ENCODE measurements at places on chromosomes 3 and 15.

GRCh38 chr3:13352621-13353131 is 67.4 kb downstream of the NUP210 start:
- DNase-seq, result no peak

DNA sequence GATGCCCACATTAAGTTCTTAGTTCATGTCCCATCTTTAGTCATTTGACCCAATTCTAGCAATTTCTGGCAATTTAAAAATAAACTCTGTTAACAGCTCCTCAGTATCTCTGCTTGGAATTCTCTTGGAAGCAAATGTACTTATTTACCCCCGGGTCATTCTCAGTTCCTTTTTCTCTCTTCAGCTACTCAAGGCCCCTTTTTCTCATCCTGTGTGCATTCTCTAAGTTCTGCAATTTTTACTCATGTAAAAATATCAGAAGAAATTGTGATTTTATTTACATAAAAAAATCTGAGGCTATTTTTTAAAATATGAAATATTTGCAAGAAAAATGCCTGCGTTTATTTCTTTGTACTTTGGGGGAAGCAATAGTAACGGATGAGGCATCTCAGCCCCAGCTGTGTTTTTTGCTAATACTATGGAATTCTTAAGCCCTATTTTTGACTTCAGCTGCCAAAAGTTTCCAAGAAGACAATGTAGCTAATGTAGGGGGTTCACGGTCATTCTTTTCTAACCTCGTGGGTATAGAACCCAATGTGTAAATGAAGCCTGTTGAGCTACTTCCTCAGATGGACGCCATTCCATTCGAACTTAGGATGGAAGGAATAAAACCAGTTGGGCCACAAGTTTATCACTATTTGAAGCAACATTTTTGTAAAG is 20.0 kb downstream of the CERS3 start:
- DNase-seq, result no peak

- DNase-seq, result no peak
Observed at GRCh38 chr15:48721061-48721810, 75.7 kb upstream of the FBN1 start.

DNA sequence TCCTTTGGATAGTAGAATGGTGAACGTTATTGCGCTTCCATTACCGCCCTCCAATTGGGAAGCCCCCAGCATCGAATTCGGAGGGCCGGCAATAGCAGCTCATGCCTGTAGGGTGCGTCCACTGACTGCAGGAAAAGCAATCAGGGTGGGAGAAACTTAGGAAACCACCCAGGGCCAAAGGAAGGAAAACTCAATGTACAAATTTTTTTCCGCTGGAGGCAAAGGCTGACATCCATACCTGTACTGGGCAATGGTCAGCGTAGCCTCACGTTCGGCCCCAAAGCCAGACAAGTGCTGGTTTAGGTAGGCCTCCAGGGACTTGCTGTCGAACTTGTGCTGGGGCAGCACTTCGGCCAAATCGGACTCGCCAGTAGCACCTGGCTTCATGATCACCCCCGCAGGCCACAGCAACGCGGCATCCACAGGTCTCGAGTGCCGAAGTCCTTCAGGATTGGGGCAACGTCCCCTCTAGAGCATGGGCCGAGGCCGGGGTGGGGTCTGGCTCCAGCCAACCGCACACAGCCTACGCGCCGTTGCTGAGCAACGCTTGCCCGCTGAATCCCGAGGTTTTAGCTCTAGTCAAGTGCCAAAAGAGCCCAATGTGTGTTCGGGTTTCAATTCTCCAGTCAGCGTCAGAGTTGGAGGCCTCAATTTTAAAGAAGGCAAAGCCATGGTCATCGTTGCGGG is at the start of gene ACAD11:
ACAD11 (minus strand) TSS at position 445 of the 687 bp plus-strand sequence; CDS start at position 387, 58 bp downstream.
- peak; percentile 29 for DNase-seq

GRCh38 chr15:36527235-36528162 is 51.9 kb upstream of the CDIN1 start:
- no peak for DNase-seq

DNA sequence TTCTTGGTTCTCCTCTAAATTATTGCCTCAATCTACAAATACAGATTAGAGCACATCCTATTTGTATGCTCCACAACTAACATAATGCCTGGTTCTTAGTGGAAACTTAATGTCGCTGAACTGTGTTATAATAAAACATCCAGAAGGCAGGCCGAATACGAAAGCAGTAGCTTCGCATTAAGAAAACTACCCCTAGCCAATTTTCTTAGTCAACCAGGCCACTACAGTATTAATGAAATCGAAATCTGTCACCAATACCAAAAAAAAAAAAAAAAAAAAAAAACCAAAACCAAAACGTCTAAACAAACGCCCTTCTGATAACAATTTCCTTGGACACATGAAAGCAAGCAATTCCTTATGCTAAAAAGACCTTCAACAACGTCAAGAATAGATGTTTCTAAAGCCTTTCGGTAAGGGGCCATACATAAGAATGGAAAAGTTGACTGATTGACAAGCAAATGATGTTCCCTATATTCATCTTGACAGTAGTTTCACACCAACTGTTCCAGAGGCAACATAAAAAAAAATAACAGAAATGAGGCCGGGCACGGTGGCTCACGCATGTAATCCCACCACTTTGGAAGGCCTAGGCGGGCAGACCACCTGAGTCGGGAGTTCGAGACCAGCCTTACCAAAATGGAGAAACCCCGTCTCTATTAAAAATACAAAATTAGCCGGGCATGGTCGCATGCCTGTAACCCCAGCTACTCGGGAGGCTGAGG is 1.3 kb downstream of the DENND6A start:
- DNase-seq, result no peak

DNA sequence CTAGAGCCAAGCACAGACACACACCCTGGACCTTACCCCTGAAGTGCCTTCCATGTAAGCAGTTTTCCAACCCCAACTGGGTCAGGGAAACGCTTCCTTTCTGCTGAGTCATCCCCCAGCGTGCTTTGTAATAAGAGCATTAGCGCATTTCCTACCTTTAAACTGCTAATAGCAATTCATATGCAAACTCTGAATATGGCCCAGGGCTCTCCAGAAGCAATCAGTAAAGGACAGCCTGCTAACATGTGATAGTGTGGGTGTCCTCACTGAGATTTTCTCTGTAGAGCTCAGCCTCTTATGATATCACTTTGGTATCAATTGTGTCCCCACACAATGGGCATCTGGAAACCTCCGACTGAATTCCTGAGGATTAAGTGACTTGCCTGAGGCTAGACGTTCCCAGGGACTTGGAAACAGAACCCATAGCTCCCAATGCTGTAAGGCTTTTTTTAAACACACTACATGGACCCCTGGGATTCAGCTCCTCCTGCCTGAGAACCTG is 5.6 kb downstream of the GABRB3 start:
- DNase-seq, result no peak

DNA sequence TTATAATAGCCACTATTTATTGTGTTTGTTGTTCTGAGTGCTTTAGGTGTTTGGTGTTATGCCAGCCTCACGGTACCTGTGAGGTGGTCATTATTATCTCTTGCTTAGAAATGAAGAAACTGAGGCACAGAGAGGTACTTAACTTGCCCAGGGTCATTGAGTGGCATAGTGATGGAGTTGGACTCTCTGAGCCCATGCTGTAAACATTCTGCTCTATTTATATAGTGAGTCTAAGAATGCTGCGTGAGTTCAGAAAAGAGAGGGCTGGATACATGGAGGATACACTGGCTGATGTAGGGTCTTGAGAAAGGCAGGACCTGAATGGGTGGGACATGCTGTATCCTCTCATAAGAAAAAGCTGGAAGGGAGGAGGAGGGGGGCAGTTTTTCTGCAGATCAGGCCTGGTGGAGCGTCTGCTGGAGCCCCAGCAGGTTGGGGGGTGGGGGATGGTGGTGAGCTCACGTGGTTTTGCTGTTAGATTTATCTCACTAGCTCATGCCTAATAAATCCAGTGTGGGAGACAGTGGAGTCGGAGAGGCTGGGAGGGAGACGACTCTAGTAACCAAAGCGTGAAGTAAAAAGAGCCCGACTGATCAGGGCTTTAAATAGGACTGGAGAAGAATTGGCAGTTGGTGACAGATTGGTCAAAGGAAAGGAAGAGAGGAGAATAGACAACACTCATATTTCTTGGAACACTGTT is 16.0 kb downstream of the MED12L start:
- no peak for DNase-seq

- no peak for DNase-seq
Observed at GRCh38 chr15:25504307-25504706, 65.5 kb upstream of the UBE3A start.

- DNase-seq, result no peak
Observed at GRCh38 chr3:14352002-14352627, 50.3 kb upstream of the SLC6A6 start.

DNA sequence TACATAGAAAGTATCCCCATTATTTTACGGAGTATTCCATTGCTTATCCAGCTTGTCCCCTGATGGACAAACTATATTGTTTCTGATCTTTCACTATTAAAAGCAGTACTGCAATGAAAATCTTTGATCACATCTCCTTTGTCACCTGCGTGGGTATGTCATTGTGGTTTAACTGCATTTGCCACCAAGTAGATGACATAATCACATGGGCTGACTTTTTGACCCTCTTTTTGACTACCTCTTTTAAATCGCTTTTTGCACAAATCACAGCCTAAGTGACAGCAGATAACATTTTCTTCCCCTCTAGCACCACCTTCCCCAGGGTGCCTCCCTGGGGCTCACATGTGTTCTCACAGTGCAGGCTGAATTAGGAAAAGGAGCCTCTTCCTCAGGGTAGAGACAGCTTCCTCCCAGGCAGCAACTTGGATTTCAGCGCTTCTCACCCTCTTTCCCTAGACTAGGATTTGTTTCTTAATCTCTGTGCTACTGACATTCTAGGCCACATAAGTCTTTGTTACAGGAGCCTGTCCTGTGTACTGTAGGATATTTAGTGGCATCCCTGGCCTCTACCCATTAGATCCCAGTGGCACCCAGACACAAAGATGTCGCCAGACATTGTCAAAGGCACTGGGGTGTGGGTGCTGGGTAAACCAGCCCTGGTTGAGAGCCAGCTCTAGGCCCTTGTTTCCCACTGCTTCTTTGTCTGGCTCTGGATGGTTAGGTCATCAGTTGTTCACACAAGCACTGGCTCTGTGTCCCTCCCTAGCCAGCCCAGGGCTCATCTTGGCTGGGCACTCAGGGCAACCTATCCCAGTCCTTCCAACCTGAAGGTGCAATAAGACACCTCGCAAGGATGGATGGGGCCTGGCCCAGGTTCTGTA is 1.3 kb upstream of the RBP1 start:
- DNase-seq, result no peak

- no peak for DNase-seq
Observed at GRCh38 chr15:37057256-37057655, 43.1 kb downstream of the MEIS2 start.

- DNase-seq, result no peak
Observed at GRCh38 chr3:66836363-66837152, 161.5 kb upstream of the KBTBD8 start.

- no peak for DNase-seq
Observed at GRCh38 chr15:47587940-47588802, 129.1 kb upstream of the SEMA6D start.

GRCh38 chr3:63497641-63498040 is 154.8 kb upstream of the SNTN start:
- DNase-seq, result no peak

GRCh38 chr3:53585049-53585448 is 90.6 kb downstream of the CACNA1D start:
- no peak for DNase-seq

DNA sequence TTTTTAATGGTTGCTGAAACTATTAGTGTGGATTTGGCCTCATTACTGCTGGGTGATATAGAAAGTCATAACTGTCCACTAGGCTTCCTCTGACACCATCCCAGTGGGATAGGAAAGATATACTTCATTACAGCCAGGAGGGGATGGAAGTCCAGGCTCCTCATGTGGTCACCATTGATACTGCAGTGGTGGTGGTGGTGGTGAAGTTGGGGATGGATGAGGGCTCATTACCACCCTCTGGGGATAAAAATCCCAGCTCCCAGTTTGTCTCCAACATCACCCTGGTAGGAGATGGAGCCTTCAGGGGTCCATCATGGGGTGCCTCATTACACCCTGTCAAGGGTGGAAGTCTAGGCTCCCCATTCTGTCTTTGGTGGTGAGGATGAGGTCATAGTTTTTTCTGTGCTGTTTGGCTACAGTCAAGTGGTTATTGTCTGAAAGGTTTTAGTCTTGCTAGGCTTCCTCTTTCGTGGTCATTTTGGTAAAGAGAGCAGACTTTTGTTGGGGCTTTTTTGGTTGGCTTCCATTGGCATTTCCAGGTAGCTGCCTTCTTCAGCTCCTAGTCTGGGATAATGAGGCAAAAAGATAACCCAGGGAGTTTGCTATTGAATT is 30.1 kb upstream of the FILIP1L start:
- DNase-seq, result no peak

GRCh38 chr3:80533553-80533952 is 765.8 kb upstream of the ROBO1 start:
- no peak for DNase-seq

DNA sequence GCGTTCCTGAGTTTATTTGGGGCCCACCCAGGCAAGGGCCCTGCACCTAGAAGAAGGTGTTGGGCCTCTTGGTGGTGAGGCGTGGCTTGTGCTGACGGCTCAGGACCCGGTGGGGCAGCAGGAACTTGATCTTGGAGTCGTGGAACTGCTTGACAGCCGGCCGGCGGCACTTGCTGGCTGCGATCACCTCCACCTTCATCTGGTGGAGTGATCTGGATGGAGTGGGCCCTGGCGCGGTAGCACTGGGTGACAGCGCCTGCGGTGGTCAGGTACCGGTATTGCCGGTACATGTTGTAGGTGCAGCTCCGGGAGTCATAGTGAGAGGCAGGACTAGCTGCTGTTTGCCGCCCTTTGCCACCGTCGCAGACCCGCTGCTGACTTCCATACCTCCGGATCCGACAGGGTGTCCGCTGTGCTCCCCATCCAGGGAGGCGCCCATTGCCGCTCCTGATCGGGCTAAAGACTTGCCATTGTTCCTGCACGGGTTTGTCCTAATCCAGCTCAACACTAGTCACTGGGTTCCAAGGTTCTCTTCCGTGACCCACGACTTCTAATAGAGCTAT is 136.8 kb downstream of the ANO10 start:
- DNase-seq, result no peak

DNA sequence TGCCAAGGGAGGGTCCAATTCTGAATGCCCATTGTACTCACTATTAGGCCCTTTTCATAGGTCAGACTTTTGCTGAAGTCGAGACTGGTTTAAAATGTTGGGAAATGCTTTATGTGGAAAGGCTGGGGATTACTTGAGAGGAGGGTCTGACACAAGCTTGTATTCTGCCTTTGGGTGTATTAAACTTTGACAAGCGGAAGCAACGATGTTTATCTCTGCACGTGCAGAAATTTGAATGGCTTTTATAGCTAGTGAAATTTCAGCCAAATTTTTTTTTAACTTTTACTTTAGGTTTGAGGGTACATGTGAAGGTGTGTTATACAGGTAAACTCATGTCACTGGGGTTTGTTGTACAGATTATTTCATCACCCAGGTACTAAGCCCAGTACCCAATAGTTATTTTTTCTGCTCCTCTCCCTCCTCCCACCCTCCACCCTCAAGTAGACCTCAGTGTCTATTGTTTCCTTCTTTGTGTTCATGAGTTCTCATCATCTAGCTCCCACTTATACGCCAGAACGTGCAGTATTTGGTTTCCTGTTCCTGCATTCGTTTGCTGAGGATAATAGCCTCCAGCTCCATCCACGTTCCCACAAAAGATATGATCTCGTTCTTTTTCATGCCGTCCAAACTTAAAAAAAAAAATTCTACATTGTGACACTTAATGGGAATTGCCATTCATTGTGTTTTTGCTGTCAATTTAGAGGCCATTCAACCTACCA is 223.0 kb upstream of the BHLHE40 start:
- no peak for DNase-seq

GRCh38 chr15:48866141-48866563 is 11.8 kb upstream of the EID1 start:
- no peak for DNase-seq

GRCh38 chr3:151906751-151907150 is 33.3 kb downstream of the SUCNR1 start:
- no peak for DNase-seq

Data from CD8-positive, alpha-beta T cell (primary cell).